Left ventricle myocardium inferior (tissue), 1 donor: ENCODE measurements at places on chromosomes 7 and 10. TPM values are rescaled to one million over a fixed set of nuclear protein-coding genes. Genes with fewer than 3 reads are reported as not detected.
A peak's percentile ranks its signal among the peaks of the same experiment; 100 is the strongest.

Gene C10orf53
- not detected for total RNA-seq

Gene HOXA4
- total RNA-seq, result not detected

Gene PRLHR
- not detected for total RNA-seq

Gene DMBT1
- 0.44 TPM for total RNA-seq

Gene CPA1
- total RNA-seq, result not detected

Gene NPC1L1
- total RNA-seq, result 0.19 TPM

Gene LIPK
- not detected for total RNA-seq

Gene ZNF117
- 3.2 TPM for total RNA-seq

Gene GRID2IP
- not detected for total RNA-seq

Gene WNT8B
- not detected for total RNA-seq

Gene MBL2
- not detected for total RNA-seq

Gene NPSR1
- not detected for total RNA-seq

Gene SAP25
- 1.1 TPM for total RNA-seq

Gene WDR37
- total RNA-seq, result 28.2 TPM

DNA sequence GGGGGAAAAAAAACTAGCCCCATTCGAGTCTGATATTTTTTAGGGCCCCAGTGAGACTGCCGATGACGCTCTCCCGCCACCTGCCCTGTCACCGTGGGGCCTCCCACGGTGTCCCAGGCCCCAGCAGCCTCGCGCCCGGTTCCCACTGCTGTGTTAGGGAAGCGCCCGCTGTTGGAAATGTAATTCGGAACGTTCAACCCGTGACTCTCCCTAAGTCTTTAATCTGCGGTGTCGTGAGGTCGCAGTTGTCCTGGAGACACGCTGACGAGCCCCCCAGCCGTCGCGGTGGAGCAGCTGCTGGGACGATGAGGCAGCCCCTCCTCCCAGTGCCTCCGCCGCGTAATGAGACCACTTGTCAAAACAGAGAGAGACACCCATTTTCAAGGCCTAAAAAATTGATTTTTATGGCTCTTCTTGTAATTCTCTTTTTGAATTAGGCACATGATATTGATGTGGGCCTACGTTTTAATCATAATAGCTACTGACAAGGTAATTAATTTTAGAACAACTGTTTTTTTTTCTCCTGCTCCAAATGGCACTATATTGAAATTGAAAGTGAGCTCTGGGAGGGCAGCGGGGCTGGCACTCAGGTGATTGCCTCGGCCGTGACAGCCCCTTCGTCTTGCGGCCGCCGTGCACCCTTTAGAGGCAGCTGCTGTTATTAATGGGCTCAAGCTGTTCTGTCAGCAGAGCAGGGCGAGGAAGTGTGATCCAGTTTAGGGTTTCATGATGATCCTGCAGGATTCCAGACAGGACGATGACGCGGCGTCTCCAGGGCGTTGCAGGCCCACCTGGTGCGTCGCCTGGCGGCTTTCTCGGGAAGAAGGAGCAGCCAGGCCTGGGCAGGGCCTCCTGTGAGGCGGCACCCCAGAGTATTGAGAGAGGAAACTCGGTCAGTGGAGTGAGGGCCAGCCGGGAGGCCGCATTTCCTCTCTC is 63.3 kb downstream of the NKX6-2 start:
- no peak for DNase-seq
- peaks cover 27% of the 10 kb centered on the region for H3K36me3 ChIP-seq
- peak overlapping the region; percentile 13 for H3K27ac ChIP-seq
- no peak overlapping the region for H3K4me3 ChIP-seq
- H3K4me1 ChIP-seq, result no peaks in the 10 kb centered on the region
- H3K27me3 ChIP-seq, result no peaks in the 10 kb centered on the region

DNA sequence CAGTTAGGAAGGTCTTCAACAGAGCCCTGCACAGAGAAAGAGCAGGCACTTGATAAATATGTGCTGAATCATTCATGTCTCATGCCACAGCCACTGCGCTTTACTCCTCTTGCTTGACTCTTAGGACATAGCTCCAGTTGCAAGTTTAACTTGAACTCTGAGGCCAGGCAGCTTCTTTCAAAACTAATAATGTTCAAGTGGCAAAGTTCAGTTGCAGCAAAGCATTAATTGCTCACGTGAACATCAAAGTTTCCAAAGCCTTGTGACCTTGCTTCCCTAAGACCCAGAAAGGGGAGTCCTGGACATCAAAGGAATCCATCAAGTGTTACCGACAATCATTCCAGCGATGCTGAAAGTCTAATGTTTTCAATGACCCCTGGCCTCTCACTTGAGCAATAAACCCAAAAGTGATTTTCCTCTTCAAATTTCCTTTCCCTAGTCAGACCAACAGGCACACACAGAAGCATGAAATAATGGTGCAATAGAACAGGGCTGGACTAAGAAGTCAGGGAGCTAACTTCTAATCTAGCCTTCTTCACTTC is 21.8 kb upstream of the TECTB start:
- H3K27ac ChIP-seq, result no peak overlapping the region
- no peak overlapping the region for H3K4me3 ChIP-seq
- no peaks in the 10 kb centered on the region for H3K27me3 ChIP-seq
- no peak for DNase-seq

- H3K4me3 ChIP-seq, result no peak overlapping the region
- no peaks in the 10 kb centered on the region for H3K4me1 ChIP-seq
- H3K27me3 ChIP-seq, result no peaks in the 10 kb centered on the region
- H3K27ac ChIP-seq, result no peak overlapping the region
- peak; percentile 11 for DNase-seq
- no peaks in the 10 kb centered on the region for H3K36me3 ChIP-seq
Observed at GRCh38 chr10:132148261-132149251, 38.2 kb upstream of the DPYSL4 start.

DNA sequence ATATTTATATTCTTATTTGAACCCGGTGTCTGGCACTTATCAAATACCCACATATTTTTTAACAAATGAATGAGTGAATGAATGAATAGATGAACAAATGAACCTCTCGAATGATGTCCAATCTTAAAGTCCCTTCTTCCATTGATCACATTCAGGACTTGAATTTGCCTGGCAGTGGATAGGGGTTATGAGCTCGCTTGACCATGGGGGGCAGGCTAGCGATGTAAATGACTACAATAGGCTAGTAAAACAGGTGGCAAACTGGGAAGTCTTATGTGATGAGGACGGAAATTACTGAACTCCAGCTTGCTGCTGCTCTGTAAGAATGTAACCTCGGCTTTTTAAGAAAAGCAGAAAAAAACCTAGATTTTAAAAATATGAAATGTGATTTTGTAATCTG is 247.7 kb upstream of the DKK1 start:
- H3K27me3 ChIP-seq, result no peaks in the 10 kb centered on the region
- DNase-seq, result no peak
- H3K36me3 ChIP-seq, result no peaks in the 10 kb centered on the region
- H3K4me1 ChIP-seq, result peaks cover 14% of the 10 kb centered on the region

- H3K27me3 ChIP-seq, result no peaks in the 10 kb centered on the region
- H3K36me3 ChIP-seq, result no peaks in the 10 kb centered on the region
- no peaks in the 10 kb centered on the region for H3K4me1 ChIP-seq
Observed at GRCh38 chr10:24908793-24909423, 43.5 kb downstream of the PRTFDC1 start.

DNA sequence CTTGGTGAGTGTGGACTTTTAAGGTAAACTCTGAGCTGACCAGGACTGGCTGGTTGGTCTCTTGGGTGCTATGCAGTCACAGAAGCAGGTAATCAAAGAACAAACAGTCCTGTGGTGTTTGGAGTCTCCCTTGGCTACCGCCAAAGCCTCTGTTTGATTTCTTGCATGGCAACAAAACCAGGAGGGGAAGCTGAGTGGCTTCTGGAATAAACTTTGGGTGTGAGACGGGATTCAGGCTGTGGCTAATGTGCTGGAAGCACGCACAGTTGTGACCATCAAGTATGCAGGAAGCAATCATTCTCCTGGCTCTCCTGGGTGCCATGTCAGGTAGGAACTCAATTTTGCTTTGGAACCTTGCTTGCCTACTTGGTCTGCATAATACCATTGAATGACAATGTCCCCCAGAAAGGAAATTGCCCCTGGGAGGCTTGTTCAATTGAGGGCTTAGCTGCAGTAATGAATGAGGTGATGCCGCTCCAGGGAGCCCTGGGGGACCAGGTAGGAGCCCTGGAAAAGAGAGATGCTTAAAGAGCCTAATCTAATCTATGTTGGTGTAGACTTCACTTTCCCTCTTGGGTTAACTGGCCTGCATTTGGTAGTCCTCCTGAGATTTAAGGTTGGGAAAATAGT is at the start of gene CDHR3:
TSS of gene CDHR3 (plus strand) at position 227 of the 630 bp plus-strand sequence. CDS start at position 282, 55 bp downstream.
- peaks cover 10% of the 10 kb centered on the region for H3K27me3 ChIP-seq
- peak within 1 kb of the TSS; percentile 15 for H3K27ac ChIP-seq
- no peaks in the 10 kb centered on the region for H3K4me1 ChIP-seq
- no peaks in the 10 kb centered on the region for H3K36me3 ChIP-seq

- no peak overlapping the region for H3K27ac ChIP-seq
- no peaks in the 10 kb centered on the region for H3K4me1 ChIP-seq
- H3K27me3 ChIP-seq, result peaks cover 21% of the 10 kb centered on the region
- H3K4me3 ChIP-seq, result no peak overlapping the region
- no peaks in the 10 kb centered on the region for H3K36me3 ChIP-seq
Observed at GRCh38 chr10:78130966-78131710, 97.5 kb downstream of the RPS24 start.

DNA sequence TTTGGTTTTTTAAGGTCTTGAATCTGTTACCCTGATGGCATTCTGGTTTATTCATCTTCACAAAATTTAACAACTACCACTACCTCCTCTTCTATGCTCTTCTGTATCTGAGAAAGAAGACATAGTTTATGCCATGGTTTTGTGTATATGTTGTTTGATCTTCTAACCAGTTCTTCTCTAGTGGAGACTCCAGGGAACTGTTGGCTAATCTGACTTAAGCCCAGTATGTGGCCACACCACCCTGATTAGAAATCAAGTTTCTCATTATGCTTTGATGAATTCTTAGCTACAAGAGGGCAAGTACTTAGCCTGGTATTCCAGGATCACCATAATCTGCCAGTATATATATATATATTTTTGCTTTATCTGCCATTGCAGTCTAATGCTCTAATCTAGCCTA is 99.5 kb upstream of the MXI1 start:
- peaks cover 35% of the 10 kb centered on the region for H3K36me3 ChIP-seq
- no peak overlapping the region for H3K27ac ChIP-seq
- peaks cover 26% of the 10 kb centered on the region for H3K4me1 ChIP-seq
- no peaks in the 10 kb centered on the region for H3K27me3 ChIP-seq

GRCh38 chr10:106935978-106936451 is 228.5 kb downstream of the SORCS1 start:
- H3K27ac ChIP-seq, result no peak overlapping the region
- H3K36me3 ChIP-seq, result no peaks in the 10 kb centered on the region
- DNase-seq, result no peak
- peaks cover 2% of the 10 kb centered on the region for H3K4me1 ChIP-seq

- no peaks in the 10 kb centered on the region for H3K4me1 ChIP-seq
- no peak for DNase-seq
- H3K36me3 ChIP-seq, result peaks cover 43% of the 10 kb centered on the region
- H3K27me3 ChIP-seq, result no peaks in the 10 kb centered on the region
Observed at GRCh38 chr10:118002581-118002980, 44.2 kb downstream of the RAB11FIP2 start.

GRCh38 chr7:142357953-142358520 is 100.2 kb upstream of the PRSS58 start:
- DNase-seq, result no peak
- H3K4me3 ChIP-seq, result no peak overlapping the region
- no peaks in the 10 kb centered on the region for H3K4me1 ChIP-seq
- no peak overlapping the region for H3K27ac ChIP-seq

DNA sequence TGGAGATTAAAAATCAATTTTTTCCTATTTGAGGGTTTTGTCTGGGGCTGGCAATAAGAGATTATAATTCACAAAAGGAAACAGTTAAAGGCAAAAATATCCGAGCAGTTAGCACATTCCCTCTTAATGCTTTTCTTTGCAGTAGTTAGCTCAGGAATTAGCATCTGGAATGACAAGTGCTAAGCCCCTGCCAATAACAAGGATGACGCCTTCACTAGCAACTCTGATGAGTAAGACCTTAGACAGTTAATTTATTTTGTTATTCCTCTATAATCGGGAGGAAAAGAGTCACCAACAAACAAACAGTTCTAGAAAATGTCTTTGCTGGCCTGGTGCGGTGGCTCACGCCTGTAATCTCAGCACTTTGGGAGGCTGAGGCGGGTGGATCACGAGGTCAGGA is 151.3 kb downstream of the TRIL start:
- H3K27me3 ChIP-seq, result no peaks in the 10 kb centered on the region
- no peak overlapping the region for H3K4me3 ChIP-seq
- peaks cover 2% of the 10 kb centered on the region for H3K4me1 ChIP-seq
- peaks cover 23% of the 10 kb centered on the region for H3K36me3 ChIP-seq
- no peak overlapping the region for H3K27ac ChIP-seq
- no peak for DNase-seq

DNA sequence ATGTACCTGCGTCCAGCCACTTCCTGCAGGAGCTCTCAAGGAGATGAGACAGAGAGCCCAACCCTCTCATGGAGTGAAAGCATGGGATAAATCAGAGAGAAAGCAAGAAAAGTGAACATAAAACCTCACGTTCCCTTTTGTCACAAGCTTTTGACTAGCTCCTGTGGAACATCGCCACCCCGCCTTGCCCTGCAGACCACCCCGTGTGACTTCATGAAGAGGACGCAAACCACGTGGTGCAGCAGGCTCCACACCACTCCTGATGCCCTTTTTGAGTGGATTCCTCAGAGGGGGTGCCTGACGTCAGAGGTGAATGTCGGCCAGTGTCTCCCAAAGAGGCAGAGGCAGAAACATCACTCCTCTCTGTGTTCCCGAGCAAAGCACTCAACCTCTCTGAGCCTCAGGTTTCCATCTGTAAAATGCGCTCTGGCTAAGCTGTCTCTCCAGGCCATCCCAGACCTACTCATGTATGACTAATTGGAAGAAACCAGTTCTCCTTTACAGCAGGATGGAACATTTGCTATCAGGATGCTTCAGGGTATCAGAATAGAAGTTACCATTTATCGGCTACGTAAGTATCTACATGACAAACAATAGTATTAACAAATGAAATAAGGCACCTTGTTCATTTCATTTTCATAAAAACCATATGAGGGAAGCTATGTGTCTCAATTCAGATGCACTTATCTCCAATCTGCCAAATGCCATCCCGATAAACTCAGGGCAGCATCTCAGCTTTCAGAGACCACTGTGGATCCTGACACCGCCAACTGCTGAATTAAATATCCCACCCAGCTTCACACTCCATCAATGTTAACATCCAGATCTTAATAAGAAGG is 5.3 kb downstream of the ZNF488 start:
- no peak overlapping the region for H3K27ac ChIP-seq
- no peak for DNase-seq
- H3K27me3 ChIP-seq, result peaks cover 78% of the 10 kb centered on the region
- no peak overlapping the region for H3K4me3 ChIP-seq
- no peaks in the 10 kb centered on the region for H3K36me3 ChIP-seq

DNA sequence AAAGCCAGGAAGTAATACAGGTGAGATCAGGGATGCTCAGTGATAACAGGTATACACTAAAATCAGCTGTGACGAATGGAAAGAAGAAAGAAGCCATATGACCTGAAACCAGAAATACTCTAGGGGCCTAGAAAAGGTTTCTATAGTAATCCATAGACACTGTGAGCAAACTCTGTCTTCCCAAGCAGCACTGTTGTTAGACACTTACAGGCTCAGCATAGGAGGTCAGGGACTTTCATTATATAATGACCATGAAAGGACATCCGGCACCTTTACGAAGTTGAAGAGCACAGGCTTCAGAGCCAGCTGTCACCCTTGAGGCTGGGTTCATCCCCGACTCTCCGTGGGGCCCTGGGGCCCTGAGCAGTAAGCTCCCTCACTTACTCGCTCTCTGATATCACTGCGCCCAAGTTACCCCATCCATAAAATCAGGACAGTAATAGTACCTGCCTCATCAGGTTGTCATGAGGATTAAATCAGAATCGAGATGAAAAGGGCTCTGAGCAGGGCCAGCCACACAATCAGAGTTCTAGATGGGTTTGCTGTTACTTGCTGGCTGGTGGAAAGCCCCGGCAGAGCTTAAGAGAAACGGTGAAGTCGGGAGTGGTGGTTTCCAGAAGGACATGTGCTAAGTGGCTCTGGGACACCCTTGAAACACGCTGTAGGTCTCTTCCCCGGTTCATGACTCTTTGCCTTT is 79.5 kb downstream of the ITIH5 start:
- H3K27me3 ChIP-seq, result no peaks in the 10 kb centered on the region
- H3K4me3 ChIP-seq, result no peak overlapping the region
- H3K4me1 ChIP-seq, result peaks cover 8% of the 10 kb centered on the region
- no peak overlapping the region for H3K27ac ChIP-seq
